Foreskin fibroblast (primary cell): ENCODE measurements at places on chromosomes 4 and X.
A peak's percentile ranks its signal among the peaks of the same experiment; 100 is the strongest.

- DNase-seq: peak; percentile 82
These were observed 102.1 kb downstream of the ANOS1 start for GRCh38 chrX:8629871-8630270.

GRCh38 chr4:81040012-81040659 is 9.6 kb downstream of the BMP3 start:
- peak; percentile 70 for DNase-seq

DNA sequence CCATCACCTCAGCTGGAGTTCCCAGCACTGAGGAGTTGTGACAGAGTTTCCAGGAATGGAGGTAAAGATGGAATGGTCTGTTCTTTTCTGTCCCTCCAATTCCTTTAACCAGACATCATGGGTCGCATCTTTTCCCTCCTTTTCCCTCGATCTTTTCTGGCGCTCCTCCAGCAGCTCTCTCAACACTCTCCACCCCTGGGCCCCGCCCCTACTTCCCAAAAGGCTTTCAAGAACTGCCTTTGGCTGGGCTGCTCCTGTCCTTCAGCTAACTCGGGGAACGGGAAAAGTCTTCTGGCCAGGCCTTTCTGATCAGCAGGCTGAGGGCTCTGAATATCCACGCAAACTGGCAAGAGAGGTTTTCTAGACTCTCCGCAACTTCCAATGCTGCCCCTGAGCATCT is 34.0 kb downstream of the UTP14A start:
- DNase-seq: no peak

DNA sequence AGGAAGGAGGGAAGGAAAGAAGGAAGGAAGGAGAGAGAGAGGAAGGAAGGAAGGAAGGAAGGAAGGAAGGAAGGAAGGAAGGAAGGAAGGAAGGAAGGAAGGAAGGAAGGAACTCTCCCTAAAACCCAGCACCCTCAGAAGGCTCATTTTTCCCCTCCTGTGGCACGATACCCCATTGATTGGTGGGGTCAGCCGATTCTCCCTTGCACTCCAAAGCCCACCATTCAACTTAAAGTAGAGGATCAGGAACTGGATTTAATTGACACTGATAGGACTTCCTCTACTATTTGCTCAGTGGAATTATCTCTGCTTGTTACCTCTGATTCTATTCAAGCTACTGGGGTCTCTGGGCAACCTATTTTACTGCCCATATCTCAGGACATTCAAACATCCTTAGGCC is 199.2 kb upstream of the MAOA start:
- no peak for DNase-seq

GRCh38 chrX:20230406-20230805 is 36.3 kb downstream of the RPS6KA3 start:
- DNase-seq: no peak

- DNase-seq: no peak
These were observed 74.7 kb downstream of the CEP44 start for GRCh38 chr4:174358410-174358809.

DNA sequence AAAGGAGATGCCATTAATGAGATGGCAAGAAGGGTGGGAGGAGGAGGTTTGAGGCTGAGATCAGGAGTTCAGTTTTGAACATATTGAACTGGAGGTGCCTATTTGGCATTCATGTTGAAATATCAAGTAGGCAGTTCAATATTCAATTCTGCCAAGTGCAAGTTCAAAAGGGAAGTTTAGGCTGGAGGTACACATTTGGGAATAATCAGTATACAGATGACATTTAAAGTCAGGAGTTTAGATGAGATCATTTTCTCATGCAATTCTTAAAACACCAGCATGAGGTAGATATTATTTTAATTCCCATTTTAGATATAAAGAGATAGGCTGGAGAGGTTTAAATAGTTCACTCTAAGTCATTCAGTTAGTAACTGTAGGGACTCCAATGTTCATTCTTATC is 26.1 kb downstream of the COQ2 start:
- DNase-seq: no peak

- DNase-seq: peak; percentile 67
These were observed 206.4 kb upstream of the PACRGL start for GRCh38 chr4:20493761-20494353.
